ENCODE measurements at places on chromosomes 7 and 10.

- no peak for DNase-seq
Observed at GRCh38 chr10:3399756-3400155, 227.2 kb upstream of the PITRM1 start.

- no peak for DNase-seq
Observed at GRCh38 chr10:90849956-90850749, 7.7 kb downstream of the HTR7 start.

DNA sequence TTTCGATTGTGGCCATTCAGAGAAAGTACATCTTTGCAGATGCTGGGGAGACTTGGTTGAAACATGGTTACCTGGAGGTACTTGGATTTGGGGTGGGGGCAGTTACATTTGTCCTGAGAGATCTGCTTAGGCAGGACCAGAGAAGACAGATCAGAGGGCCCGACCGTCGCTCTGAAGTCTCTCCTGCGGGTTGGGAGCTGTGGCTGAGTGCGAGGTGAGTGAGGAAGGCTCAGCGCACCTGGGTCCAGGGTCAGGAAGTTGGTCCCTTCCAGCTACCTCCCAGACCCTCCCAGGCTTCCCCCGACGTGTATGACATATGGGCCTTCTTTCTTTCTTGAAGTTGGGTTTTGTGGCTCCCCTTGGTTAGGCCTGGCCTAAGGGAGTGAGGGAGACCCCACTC is 56.3 kb downstream of the LHPP start:
- DNase-seq, result no peak

DNA sequence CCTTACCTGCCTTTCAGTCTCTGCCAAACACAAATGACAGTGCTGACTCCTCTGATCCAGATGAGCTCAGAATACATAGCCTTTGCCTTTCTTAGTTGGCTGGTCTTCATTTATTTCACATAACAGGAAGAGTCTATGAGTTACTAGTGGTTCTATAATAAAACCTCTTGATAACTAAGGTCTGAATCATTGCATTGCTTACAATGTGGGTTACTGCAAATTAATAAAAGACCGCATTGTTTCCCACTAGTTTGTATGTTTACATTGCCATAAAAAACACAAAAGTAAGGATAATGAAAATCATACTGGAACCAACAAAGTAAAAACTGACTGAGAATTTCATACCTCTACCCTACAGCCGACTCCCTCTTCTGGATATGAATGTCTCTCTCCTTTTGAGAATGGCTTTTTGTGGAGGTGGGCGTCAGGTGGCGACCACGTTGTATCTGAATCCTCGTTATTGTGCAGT is 62.0 kb upstream of the AKR1E2 start:
- DNase-seq, result no peak

GRCh38 chr7:48360574-48360973 is 189.3 kb downstream of the ABCA13 start:
- DNase-seq, result no peak

GRCh38 chr7:74003621-74004020 is 24.4 kb upstream of the ELN start:
- DNase-seq, result no peak

GRCh38 chr7:150562919-150563318 is 4.3 kb upstream of the GIMAP4 start:
- no peak for DNase-seq

DNA sequence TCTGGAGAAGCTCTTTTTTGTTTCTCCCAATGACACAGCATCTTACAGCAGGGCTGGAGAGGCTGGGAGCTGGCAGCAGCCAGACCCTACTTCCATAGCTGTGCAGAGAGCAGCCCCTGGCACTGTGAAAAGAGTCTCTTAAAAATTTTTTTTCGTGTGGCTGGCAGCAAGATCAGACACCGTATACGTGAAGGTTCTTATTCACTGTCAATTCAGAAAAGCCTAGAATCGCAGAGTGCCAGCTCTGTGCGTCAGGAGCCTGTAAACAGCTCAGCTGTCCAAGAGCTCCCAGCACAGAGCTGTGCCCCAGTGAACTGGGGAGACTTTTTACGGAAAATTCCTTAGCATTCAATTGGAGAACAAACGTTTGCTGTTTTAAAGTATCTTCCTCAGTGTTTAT is 6.5 kb downstream of the BAG3 start:
- no peak for DNase-seq

- DNase-seq, result no peak
Observed at GRCh38 chr7:51224811-51225595, 91.6 kb downstream of the COBL start.

DNA sequence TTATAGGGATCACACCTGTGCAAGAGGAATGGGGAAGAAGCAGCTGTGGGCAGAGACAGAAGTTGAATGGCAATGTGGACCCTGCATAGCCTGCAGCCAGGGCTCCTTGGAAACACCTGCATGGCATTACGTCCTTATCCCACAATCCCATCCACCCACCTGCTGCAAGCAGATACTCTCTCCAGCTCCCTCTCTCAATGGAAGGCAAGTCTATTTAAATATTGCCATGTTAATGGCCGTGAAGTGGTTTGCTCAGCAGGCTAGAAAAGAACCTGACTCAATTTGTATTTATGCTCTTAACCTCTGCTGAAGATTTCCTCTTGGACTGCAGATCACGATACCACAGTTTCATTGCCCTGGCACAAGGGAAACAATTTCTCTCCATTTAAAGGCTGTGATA is 417.0 kb downstream of the TYW1 start:
- DNase-seq, result no peak

GRCh38 chr10:103660364-103661197 is 167.1 kb downstream of the NEURL1 start:
- no peak for DNase-seq

DNA sequence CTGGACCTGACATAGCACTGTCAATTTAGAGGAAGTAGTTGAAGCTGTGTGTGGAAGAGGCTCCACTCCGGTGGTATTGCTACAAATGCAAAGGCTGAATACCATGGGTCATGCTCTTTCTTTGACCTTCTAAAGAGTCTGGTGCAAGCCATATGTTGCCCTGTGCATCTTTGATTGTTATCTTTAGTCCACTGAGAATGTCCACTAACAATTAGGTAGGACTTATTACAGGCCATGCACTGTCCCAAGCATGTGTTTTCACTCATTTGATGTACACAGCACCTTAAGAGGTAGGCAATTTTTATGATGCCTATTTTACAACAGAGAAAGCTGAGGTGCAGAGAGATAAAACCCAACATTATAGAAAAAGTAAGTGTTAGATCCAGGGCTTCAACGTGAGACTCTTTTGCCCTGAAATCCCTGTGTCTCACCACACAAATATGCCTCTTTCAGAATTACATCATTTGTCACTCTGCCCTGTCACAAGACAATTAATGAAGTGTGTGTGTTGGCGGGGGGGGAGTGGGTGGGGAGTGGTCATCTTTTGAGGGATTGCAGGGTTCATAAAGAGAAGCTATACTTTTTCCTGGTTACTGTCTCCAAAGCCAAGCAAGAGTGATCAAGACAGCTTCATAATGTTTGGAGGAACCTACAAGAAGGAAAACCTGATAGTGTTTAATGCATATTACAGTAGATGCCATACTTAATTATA is 637.6 kb upstream of the IGFBP3 start:
- no peak for DNase-seq

DNA sequence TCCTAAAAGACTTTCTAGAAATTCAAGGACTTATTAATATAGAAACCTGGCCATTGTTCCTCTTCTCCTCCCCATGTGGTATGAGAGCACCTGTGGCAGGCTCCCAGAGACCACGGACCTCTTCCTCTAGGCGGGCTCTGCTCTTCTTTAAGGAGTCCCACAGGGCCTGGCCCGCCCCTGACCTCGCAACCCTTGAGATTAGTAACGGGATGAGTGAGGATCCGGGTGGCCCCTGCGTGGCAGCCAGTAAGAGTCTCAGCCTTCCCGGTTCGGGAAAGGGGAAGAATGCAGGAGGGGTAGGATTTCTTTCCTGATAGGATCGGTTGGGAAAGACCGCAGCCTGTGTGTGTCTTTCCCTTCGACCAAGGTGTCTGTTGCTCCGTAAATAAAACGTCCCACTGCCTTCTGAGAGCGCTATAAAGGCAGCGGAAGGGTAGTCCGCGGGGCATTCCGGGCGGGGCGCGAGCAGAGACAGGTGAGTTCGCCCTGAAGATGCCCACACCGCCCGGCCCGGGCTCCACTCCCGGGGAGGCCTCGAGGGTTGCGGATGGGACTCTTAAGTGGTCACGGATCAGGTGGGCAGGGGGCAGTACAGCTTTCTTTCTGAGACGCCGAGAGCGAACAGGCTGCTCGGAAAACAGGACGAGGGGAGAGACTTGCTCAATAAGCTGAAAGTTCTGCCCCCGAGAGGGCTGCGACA is at the start of gene SLC26A4:
Gene SLC26A4, plus strand, starts transcription at position 448 of the 700 bp plus-strand sequence. CDS start 814 bp downstream, outside the sequence.
- DNase-seq, result peak; percentile 21

DNA sequence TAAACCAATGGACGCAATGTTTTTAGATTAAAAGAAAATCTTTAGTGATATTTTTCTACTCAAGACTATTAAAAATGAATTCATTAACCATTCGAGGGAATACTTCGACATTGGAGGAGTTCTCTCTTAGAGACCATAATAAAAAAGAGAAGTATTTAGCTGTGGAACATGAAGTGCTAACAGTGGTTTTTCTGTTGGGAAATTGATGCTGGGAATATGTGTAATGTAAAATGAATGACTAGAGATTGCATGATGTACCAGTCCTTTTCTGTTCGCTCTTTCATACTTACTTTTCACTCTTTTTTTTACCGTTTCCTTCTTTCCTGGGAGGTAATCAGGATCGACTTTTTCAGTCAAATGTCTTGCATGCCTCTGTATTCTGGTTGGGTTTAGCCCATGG is 41.3 kb downstream of the ST7 start:
- no peak for DNase-seq

GRCh38 chr10:59008452-59008851 is 168.0 kb upstream of the PHYHIPL start:
- DNase-seq, result no peak

DNA sequence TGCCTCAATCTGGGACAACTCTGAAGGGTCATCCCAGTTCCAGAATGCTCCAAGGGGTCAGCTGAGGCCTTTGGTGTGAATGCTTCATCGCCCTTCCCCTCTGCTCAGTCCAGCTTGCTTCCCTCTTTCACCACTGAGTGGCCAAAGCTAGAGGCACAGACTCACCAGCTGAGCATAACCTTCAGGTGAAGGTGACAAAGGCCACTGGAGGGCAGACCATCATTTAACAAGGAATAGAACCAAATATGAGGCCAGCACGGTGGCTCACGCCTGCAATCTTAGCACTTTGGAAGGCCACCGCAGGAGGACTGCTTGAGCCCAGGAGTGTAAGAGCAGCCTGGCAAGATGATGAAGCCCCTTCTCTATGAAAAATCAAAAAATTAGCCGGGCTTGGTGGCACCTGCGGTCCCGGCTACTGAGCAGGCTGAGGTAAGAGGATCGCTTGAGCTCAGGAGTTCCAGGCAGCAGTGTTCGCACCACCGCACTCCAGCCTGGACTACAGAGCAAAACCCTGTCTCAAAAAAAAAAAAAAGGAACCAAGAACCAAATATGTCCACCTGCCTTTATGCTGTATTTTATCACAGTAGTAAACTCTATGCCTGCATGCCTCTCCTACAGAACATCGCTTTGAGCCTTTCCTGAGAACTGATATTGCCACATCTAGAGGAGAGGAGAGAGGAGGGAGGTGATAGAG is 13.4 kb downstream of the PRKAG2 start:
- DNase-seq, result no peak

- no peak for DNase-seq
Observed at GRCh38 chr10:76089556-76090180, 658.2 kb downstream of the LRMDA start.

GRCh38 chr10:79093658-79094411 is 25.1 kb downstream of the ZMIZ1 start:
- no peak for DNase-seq

DNA sequence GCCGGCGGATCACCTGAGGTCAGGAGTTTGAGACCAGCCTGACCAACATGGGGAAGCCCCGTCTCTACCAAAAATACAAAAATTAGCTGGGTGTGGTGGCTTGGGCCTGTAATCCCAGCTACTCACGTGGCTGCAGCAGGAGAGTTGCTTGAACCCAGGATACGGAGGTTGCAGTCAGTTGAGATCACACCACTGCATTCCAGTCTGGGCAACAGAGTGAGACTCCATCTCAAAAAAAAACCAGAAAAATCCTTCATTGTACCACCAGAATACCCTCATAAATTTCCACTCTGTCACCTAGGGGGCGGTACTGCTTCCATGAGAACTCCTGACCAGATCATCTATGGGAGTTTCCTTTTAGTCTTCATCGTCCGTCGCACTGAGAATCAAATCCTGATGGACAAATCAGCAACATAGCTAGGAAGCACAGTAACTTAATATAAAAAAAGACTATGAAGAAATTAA is 225.8 kb upstream of the KLF14 start:
- DNase-seq, result peak; percentile 58

- no peak for DNase-seq
Observed at GRCh38 chr7:18610331-18610948, 114.9 kb downstream of the HDAC9 start.

- DNase-seq, result no peak
Observed at GRCh38 chr7:8378349-8379019, 54.9 kb upstream of the NXPH1 start.

GRCh38 chr7:73921623-73922528 is 60.9 kb downstream of the TMEM270 start:
- no peak for DNase-seq

GRCh38 chr7:39083781-39084180 is 106.1 kb downstream of the POU6F2 start:
- no peak for DNase-seq

- DNase-seq, result no peak
Observed at GRCh38 chr7:57182031-57182430, 49.8 kb upstream of the ZNF479 start.

GRCh38 chr10:4710858-4711257 is 115.1 kb upstream of the AKR1E2 start:
- no peak for DNase-seq

DNA sequence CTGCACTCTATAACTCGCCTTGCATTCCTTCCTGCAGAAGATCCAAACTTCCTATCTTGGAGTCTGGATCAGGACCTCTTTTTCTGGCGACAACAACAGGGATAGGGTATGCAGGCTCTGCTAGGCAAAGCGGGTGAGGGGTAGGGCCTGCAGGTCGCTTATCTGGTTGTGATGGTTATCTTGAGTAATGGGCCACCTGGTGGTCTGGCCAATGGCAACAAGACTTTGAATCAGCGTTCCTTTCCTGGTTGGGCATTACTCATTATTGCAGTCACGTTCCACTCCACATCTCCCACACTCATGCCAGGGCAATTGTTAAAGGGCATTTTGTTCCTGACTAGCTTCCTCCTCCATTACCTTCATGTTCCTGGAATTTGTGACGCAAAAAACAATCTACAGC is 48.4 kb upstream of the PLXDC2 start:
- DNase-seq, result no peak

GRCh38 chr7:155384751-155385150 is 73.2 kb upstream of the EN2 start:
- no peak for DNase-seq

DNA sequence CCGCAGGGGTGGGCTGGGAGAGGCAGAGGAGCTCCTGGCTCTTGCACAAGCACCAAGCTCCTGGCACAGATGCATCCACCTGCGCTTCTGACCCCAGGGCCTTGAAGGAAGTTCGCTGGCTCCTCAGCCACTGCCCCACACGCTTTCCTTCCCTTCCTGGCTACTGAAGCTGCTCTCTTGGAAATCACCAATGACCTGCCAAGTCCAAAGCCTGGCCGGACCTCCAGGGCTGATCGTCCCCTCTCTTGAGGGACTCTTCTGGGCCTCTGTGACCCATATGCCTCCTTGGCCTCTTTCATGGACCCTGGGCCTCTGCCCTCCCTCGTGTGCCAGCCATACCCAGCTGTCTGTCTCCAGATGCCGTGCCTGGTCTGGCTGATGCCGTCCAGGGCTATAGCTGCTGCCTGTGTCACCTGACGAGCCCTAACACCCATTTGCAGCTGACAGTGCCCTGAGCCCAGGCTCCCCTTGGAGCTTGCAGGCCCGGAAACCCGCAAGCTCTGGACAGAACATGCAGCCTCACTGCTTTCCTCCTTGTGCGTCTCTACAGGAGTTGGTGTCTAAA is 113.4 kb downstream of the PRKAG2 start:
- no peak for DNase-seq

Data from activated naive CD4-positive, alpha-beta T cell treated with anti-CD3 and anti-CD28 coated beads, Interleukin-2, amount 50 U/mL, for 16 hours (primary cell).